ENCODE measurements at places on chromosomes 16 and 17.

DNA sequence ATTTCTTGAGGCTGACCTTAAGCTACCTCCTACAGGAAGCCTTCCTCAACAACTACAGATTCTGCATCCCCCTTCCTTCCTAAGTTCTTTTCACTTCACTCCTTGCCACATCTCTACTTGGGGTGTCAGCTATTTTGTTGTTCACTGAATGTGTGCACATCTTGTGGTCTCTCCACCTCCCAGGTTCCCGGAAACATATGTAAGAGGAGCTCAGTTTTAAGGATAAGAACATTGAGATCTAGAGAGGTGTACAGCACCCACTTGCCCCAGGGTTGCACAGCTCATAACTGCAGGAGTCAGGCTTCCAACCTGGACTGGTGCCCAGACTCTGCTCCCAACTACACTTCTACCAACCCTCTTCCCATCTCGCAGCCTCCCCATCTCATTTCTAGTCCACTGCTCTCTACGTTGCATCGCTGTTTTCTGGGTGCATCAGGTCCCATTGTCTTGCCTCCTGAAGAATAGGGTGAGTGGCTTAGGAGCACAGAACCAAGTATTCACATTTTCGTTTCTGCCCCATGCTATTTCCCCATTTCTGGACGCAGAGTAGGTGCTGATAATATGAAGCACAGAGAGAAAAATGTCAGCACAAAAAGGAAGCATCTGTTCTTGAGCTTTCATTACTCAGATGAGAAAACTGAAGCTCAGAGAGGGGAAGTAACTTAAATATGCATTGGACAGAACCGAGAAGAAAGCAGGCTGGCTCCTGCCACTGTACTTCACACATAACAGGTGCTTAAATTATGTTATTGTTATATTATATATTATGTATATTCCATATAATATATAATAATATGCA, 292.0 kb upstream of the CCL2 start:
- DNase-seq, result no peak

GRCh38 chr16:73053364-73054124, 5.6 kb upstream of the ZFHX3 start:
- peak; percentile 50 for DNase-seq

DNA sequence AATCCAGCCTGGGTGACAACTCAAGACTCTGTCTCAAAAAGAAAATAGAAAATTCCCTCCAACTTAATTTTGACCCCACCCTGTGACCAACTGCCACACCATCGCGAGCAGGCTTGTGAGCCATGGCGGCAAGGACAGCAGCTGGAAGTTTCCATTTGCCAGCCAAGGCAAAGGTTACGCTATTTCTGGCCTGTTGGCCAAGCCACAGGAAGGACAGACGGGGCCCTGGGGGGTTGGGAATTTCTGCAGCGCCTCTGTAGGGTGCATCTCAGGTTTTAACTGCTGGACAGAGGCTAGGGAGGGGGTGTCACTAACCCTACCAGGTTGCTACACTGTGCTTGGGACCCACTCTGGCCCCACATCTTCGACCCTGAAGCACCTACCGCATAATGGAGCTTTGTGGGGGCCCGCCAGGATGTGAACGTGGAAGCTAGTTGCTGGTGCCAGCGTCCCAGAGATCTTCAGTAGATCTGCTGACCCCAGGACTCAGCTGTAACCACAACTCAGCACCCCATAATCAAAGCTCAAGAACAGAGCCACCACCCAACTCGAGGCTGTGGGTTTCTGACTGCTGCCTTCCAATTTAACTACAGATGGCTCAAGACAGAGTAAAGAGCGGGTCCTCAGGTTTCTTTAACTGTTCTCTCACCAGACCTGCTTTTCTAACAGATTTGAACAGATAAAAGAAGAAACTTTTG, 10.9 kb downstream of the KIFC3 start:
- no peak for DNase-seq

- no peak for DNase-seq
Observed at GRCh38 chr17:37541880-37542660, 52.4 kb downstream of the DUSP14 start.

- no peak for DNase-seq
Observed at GRCh38 chr17:60315650-60316049, 76.3 kb downstream of the USP32 start.

- no peak for DNase-seq
Observed at GRCh38 chr17:49634485-49634860, 43.4 kb downstream of the SPOP start.

- no peak for DNase-seq
Observed at GRCh38 chr16:89476811-89477261, 13.5 kb downstream of the ANKRD11 start.

GRCh38 chr17:75135946-75136345, 4.4 kb upstream of the NT5C start:
- DNase-seq, result no peak

DNA sequence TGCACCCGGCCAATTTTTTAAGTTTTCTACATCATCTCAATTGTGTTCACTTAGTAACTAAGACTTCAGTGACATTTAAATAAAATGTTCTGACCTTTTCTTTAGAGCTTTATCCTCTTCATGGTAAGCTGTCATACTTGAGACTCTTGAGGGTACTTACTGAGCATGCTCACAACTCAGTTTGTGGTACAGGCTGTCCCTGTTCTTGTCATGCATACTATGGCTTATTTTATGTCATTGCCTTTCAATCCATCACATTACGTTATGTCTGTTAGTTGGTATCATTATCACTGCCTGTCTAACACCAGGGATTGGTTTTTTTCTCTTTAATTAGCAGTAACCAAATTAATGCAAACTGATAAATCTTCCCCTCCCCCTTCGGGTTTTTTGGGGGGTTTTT, 41.9 kb upstream of the RHBDL3 start:
- DNase-seq, result no peak

- no peak for DNase-seq
Observed at GRCh38 chr16:80463326-80463725, 77.5 kb upstream of the DYNLRB2 start.

- DNase-seq, result no peak
Observed at GRCh38 chr17:5500247-5500588, 13.9 kb downstream of the MIS12 start.

GRCh38 chr17:69046121-69046807, 14.5 kb downstream of the ABCA9 start:
- no peak for DNase-seq

GRCh38 chr16:6684076-6684673, 648.5 kb upstream of the RBFOX1 start:
- DNase-seq, result peak; percentile 8

- no peak for DNase-seq
Observed at GRCh38 chr16:87216841-87217275, 100.3 kb downstream of the C16orf95 start.

- no peak for DNase-seq
Observed at GRCh38 chr17:2928294-2928890, 132.2 kb downstream of the RAP1GAP2 start.

DNA sequence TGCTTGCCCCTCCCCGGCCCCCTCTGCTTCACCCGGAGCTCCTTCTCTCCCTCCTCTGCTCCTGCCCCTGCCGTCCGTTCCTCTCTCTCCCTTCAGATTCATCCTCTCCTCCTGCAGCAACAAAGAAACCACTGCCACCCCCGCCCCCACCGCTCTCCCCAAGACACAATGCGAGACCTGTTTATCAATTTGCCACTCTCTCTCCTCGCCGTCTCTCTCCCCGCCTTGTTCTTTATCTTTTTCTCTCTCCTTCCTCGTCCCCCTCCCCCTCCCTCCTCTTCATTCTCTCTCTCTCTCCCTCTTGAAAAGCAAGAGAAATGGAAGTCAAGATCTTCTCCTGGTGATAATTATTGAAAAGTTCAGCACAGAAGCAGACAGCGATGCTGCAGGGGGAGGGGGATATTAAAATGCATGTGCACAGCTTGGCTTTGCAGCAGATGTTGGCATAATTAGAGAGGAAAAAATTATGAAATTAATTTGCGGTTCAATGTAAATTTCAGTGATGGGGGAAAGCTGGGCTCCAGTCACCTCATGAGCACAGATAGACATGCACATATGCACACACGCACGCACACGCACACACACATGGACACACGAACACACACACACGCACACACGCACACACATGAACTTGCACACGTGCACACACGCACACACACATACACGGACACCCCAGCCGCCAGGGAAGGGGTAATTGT, 58.1 kb upstream of the CBFA2T3 start:
- DNase-seq, result no peak

DNA sequence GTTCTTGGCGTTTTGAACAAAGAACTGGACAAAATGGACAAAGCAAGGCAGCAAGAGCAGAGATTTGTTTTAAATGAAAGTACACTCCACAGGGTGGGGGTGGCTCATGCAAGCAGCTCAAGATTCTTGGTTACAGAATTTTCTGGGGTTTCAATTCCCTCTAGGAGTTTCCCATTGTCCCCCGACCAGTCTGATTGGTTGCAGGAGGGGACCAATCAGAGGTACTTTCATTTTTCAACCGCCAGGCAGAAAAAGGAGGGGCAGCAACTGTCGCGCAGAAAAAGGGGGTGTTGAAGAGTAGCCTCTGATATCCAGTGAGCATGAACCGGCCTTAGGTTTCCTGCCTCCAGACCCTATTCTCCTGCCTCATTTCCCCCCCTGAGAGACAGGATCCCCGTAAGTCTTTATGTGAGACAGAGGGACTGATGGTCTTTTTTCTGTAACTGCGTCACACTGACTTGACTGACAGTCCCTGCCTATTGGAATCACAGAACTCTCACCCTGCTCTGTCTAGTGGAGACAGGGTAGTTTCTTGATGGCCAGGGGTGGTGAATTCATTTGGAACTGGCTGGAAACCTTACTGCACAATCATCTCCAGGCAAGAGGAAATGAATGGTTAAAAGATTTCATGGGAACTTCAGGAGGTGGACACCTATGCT, 59.4 kb upstream of the ALOX12 start:
- DNase-seq, result no peak

DNA sequence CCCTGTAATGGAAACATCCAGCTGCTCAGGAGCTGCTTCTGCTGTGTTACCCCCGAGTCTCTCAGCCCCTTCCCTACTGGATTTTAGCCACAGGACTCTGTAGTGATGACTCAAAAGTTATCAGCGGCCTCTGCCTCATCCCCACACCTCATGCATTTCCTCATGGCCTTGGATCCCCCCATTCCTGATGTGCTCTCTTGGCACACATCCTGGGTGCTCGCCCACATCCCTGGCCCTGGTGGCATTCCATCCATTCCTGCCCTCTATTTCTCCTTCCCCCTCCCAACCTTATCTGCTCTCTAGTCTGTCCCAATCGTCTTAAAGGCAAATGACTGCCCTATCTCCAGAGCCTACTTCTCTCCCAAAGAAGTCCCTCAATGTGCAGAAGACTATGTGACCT, 24.6 kb downstream of the MARF1 start:
- no peak for DNase-seq

DNA sequence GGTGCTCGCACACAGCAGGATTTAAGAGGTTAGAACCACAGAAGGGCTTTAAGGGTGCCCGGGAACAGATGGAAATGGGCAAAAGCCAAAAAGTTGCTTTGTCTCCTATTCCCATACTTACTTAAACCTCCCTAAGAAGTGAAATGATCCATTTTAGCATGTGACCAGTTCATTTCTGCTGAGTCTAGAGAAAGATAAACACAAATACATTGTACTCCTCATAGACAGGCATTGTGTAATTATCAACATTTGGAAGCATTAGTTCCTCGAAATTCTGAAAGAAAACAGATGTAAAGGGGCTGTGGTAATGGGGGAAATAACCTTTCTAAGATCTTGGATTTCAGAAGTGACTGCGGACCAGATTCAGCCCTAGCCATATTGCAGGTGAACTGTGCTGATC, 178.3 kb downstream of the CYB561 start:
- DNase-seq, result no peak

DNA sequence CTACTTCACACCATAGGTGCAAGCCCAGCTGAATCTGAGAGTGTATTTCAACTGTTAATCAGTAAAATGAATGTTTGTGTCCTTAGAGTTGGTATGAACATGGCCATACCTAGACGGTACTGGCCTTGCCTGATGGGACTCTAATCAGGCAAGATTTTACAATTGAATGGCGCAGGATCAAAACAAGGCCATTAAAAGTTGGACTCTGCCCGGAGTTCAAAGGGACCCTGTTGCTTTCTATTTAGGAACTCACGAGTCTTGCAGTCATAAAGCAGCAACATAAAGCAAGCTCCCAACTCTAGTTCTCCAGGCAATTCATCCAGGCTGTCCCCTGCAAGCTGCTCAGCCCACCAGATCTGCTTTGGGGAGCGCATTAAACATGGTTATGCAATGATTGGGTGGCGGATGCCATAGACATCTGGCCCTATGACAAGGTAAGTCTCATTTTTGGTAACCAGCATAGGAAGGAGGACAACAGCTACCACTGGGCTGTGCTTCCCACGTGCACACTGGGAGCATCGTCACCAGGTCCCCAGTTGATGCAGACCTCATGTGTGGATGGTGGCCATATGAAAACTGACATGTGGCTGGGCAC, 8.8 kb downstream of the TMEM186 start:
- DNase-seq, result no peak

- DNase-seq, result no peak
Observed at GRCh38 chr16:13996778-13997288, 74.3 kb upstream of the MRTFB start.

- DNase-seq, result no peak
Observed at GRCh38 chr16:69107316-69107962, 2.0 kb downstream of the HAS3 start.

All from NCI-H1436 (cell line).